Neural crest cell (in vitro differentiated cells): ENCODE measurements at places on chromosomes 1 and 21. TPM values are rescaled to one million over a fixed set of nuclear protein-coding genes. Genes with fewer than 3 reads are reported as not detected.
A peak's percentile ranks its signal among the peaks of the same experiment; 100 is the strongest.

DNA sequence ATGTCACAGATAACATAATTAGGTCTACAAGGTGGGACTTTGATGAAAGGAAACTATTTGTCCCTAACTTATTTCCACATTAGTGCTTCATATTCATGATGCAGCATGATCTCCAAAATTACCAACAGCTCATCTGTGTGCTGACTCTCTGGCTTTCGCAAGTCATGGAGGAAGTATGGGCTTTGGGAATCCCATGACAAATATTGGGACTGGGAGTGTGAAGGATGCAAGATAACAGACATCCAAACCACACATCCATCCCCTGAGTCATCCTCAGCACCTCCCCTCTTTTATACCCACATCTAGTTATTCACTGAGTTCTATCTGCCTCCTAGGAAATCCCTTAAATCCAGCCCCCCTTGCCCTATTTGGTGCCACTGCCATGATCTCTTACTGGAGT is 102.8 kb upstream of the COL24A1 start:
- no peak for DNase-seq
- no peak overlapping the region for H3K27ac ChIP-seq
- no peaks in the 10 kb centered on the region for H3K27me3 ChIP-seq
- H3K4me1 ChIP-seq, result no peaks in the 10 kb centered on the region

DNA sequence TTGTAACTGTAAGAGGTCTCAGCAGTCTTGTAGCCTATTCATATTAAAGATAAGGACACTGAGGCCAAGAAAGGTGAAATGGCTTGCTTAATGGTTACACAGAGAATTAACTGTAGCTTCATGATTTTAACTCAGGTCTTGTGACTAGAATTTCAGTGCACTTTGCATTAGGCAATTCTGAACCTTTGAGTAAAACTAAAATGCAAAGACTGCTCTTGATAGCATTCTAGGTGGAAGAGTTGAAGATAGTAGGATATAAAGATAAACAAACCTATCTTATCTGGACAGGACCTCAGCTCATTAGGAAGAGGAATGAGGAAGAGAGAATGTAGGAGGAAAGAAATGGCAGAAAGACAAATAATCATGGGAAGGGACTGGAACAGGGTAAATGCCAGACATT is 68.6 kb upstream of the RGL1 start:
- DNase-seq, result no peak
- H3K36me3 ChIP-seq, result no peaks in the 10 kb centered on the region
- no peaks in the 10 kb centered on the region for H3K4me1 ChIP-seq
- no peak overlapping the region for H3K4me3 ChIP-seq
- no peaks in the 10 kb centered on the region for H3K27me3 ChIP-seq
- no peak overlapping the region for H3K27ac ChIP-seq

- no peaks in the 10 kb centered on the region for H3K27me3 ChIP-seq
- no peak overlapping the region for H3K27ac ChIP-seq
- H3K4me1 ChIP-seq, result no peaks in the 10 kb centered on the region
- DNase-seq, result no peak
- peaks cover 5% of the 10 kb centered on the region for H3K36me3 ChIP-seq
Observed at GRCh38 chr21:31382060-31382459, 38.0 kb upstream of the TIAM1 start.

GRCh38 chr1:109885589-109885988 is 25.1 kb upstream of the CSF1 start:
- no peak for DNase-seq
- H3K4me1 ChIP-seq, result peaks cover 38% of the 10 kb centered on the region
- H3K27me3 ChIP-seq, result no peaks in the 10 kb centered on the region
- no peak overlapping the region for H3K27ac ChIP-seq
- H3K36me3 ChIP-seq, result no peaks in the 10 kb centered on the region

DNA sequence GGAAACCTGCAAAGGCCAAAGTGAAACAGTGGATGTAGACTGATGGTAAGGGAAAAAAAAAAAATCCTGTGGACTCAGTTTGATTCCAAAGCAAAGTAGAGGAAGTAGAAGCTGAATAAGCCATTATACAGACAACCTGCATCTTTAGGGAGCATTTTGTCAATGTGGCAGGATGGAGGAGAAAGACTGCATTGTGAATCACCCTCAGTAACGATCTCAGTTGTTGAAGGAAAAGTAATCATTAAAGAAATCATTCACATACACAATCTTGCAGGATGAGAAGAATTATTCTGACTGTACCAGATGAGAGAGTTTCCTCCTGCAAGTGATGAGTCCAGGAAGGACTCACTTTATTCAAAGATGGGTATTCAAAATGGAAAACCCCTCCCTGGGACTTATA is 45.1 kb upstream of the TRIM67 start:
- H3K27me3 ChIP-seq, result peaks cover 24% of the 10 kb centered on the region
- H3K4me1 ChIP-seq, result peaks cover 10% of the 10 kb centered on the region
- H3K27ac ChIP-seq, result no peak overlapping the region
- no peak for DNase-seq

- H3K27me3 ChIP-seq, result peaks cover 5% of the 10 kb centered on the region
- no peaks in the 10 kb centered on the region for H3K4me1 ChIP-seq
- no peak for DNase-seq
- peaks cover 2% of the 10 kb centered on the region for H3K36me3 ChIP-seq
Observed at GRCh38 chr1:221097479-221098281, 218.4 kb downstream of the HLX start.

GRCh38 chr1:66943361-66943969 is 18.7 kb downstream of the MIER1 start:
- no peaks in the 10 kb centered on the region for H3K27me3 ChIP-seq
- peaks cover 3% of the 10 kb centered on the region for H3K36me3 ChIP-seq
- no peaks in the 10 kb centered on the region for H3K4me1 ChIP-seq
- H3K27ac ChIP-seq, result peak overlapping the region; percentile 55

DNA sequence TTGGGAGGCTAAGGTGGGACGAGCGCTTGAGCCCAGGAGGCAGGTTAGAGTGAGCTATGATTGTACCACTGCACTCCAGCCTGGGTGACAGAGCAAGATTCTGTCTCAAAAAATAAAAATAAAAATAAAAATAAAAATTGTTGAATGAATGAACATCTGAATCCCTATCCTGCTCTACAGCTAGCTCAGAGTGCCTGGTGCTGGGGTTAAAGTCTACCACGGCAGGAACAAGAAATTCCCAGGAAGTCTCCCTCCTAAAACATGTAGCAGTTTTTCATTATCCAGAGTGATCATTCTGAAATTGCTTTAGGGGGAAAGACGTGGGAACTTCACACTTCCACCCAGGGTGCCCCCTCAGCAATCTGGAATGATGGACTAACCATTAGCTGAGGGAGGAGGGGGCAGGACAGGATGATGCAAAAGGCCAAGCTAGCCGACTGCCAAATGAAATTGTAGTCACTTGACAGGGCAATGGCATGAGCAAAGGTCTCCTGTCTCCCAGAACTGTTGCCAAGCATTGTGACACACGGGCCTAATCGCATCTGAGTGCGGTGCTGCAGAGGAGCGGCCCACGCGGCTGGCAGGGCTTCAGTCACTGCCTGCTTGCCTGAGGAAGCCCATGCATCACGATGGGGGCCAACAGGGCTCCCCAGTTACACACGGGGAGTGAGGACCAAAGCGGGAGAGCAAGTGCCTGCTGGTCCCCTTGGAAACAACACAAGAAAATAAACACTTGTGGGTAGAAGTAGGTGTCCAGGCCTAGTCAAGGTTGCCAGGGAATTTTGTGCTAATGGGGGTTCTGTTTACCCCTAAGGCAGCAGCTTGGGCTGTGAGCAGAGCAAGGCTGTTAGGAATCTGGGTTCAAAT is 85.7 kb downstream of the NENF start:
- H3K4me3 ChIP-seq, result no peak overlapping the region
- no peaks in the 10 kb centered on the region for H3K27me3 ChIP-seq
- no peaks in the 10 kb centered on the region for H3K36me3 ChIP-seq
- H3K27ac ChIP-seq, result no peak overlapping the region
- H3K4me1 ChIP-seq, result peaks cover 7% of the 10 kb centered on the region
- DNase-seq, result no peak

GRCh38 chr1:58597076-58597475 is 20.0 kb upstream of the TACSTD2 start:
- peaks cover 2% of the 10 kb centered on the region for H3K27me3 ChIP-seq
- no peak overlapping the region for H3K27ac ChIP-seq
- H3K4me3 ChIP-seq, result no peak overlapping the region

- no peak overlapping the region for H3K4me3 ChIP-seq
- no peak for DNase-seq
- no peaks in the 10 kb centered on the region for H3K27me3 ChIP-seq
- peaks cover 9% of the 10 kb centered on the region for H3K4me1 ChIP-seq
- H3K27ac ChIP-seq, result no peak overlapping the region
Observed at GRCh38 chr1:84585803-84586202, 11.6 kb upstream of the CTBS start.

DNA sequence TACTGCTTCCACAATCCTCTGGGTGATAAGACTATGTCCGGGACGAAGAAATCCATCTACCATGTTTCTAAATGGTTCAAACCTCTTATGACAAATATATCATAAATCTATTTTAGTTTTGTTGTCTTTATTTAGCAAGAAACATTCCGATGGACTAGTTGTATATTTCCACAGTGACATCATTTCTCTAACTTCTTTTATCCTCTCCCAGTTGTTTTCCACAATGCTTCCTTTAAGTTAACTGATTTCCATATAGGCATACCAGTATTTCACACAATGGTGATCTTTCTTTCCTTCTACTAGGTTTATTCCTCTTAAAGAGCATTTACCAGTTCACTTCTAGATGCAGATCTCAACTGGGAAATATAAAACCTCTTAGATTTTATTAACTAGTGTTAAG is 44.8 kb downstream of the USP1 start:
- H3K4me3 ChIP-seq, result no peak overlapping the region
- peak overlapping the region; percentile 1 for H3K27ac ChIP-seq
- H3K36me3 ChIP-seq, result peaks cover 16% of the 10 kb centered on the region
- H3K27me3 ChIP-seq, result no peaks in the 10 kb centered on the region

- peaks cover 4% of the 10 kb centered on the region for H3K27me3 ChIP-seq
- no peak overlapping the region for H3K4me3 ChIP-seq
- H3K4me1 ChIP-seq, result no peaks in the 10 kb centered on the region
- H3K36me3 ChIP-seq, result no peaks in the 10 kb centered on the region
- H3K27ac ChIP-seq, result no peak overlapping the region
Observed at GRCh38 chr1:45458894-45459293, 32.1 kb downstream of the TESK2 start.

DNA sequence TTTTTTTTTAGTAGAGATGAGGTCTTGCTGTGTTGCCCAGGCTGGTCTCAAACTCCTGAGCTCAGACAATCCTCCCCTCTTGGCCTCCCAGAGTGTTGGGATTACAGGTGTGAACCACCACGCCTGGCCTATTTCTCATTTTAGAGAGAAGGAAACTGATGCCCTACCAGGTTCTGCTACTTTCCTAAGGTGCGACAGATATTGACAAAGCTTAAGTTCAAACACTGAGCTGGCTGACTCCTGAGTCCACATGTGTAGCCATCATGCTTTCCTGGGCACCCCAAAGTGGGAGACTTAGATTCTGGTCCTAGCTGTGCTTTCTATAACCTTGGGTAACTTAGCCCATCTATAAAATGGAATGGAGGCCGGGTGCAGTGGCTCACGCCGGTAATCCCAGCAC is 5.1 kb upstream of the TMEM222 start:
- no peak overlapping the region for H3K4me3 ChIP-seq
- no peak overlapping the region for H3K27ac ChIP-seq
- peaks cover 8% of the 10 kb centered on the region for H3K4me1 ChIP-seq
- H3K27me3 ChIP-seq, result peaks cover 10% of the 10 kb centered on the region
- H3K36me3 ChIP-seq, result no peaks in the 10 kb centered on the region
- DNase-seq, result no peak

- no peak overlapping the region for H3K4me3 ChIP-seq
- no peak for DNase-seq
- H3K27me3 ChIP-seq, result no peaks in the 10 kb centered on the region
- no peak overlapping the region for H3K27ac ChIP-seq
Observed at GRCh38 chr1:176796583-176796982, 333.6 kb downstream of the PAPPA2 start.

DNA sequence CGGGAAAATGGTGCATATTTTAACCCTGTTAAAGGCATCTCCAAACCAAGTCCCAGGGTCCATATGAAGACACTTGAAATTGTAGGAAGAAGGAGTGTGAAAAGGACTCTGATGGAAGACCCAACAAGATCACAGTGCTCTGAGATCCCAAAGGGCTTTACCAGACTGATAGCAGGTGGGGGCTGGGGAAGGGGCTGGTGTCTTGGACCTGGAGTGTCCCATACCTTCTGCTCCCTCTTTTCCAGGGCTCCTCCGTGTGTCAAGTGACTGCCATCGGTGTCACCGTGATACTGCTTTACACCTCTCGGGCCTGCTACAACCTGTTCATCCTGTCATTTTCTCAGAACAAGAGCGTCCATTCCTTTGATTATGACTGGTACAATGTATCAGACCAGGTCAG is 37.3 kb downstream of the GPR137B start:
- no peak for DNase-seq
- H3K36me3 ChIP-seq, result peaks cover 13% of the 10 kb centered on the region
- no peak overlapping the region for H3K27ac ChIP-seq
- peaks cover 14% of the 10 kb centered on the region for H3K4me1 ChIP-seq

GRCh38 chr1:164780111-164780812 is 221.3 kb downstream of the PBX1 start:
- H3K27ac ChIP-seq, result peak overlapping the region; percentile 28
- no peak overlapping the region for H3K4me3 ChIP-seq
- H3K4me1 ChIP-seq, result peaks cover 20% of the 10 kb centered on the region

- H3K36me3 ChIP-seq, result peaks cover 5% of the 10 kb centered on the region
- peaks cover 38% of the 10 kb centered on the region for H3K4me1 ChIP-seq
- no peak overlapping the region for H3K27ac ChIP-seq
- H3K4me3 ChIP-seq, result peak overlapping the region; percentile 71
Observed at GRCh38 chr1:170661646-170662411, 2.1 kb upstream of the PRRX1 start.

- H3K27me3 ChIP-seq, result peaks cover 2% of the 10 kb centered on the region
- no peak overlapping the region for H3K27ac ChIP-seq
- H3K36me3 ChIP-seq, result no peaks in the 10 kb centered on the region
- DNase-seq, result no peak
Observed at GRCh38 chr1:58592522-58593134, 15.6 kb upstream of the TACSTD2 start.

GRCh38 chr1:47765236-47765635 is 231.9 kb downstream of the TRABD2B start:
- H3K4me1 ChIP-seq, result peaks cover 5% of the 10 kb centered on the region
- no peak overlapping the region for H3K27ac ChIP-seq
- H3K4me3 ChIP-seq, result no peak overlapping the region
- no peaks in the 10 kb centered on the region for H3K36me3 ChIP-seq

The RUNX3 gene
- total RNA-seq, result 0.16 TPM in 1 of 2 replicates, not detected in the other

The PERM1 gene
- total RNA-seq, result 0.11 TPM in 1 of 2 replicates, not detected in the other

The P3H1 gene
- 77.2 and 88.6 TPM in 2 replicates for total RNA-seq

The AMY1C gene
- total RNA-seq, result not detected in 2 replicates

The PTAFR gene
- 0.25 and 0.28 TPM in 2 replicates for total RNA-seq

The RBM11 gene
- 0.36 and 0.65 TPM in 2 replicates for total RNA-seq

The OR14K1 gene
- total RNA-seq, result not detected in 2 replicates

The FMO2 gene
- total RNA-seq, result not detected in 2 replicates
